Mammary epithelial cell (primary cell): ENCODE measurements at places on chromosomes 7 and 10.
A peak's percentile ranks its signal among the peaks of the same experiment; 100 is the strongest.

GRCh38 chr7:102425639-102426267, 7.6 kb upstream of the ORAI2 start:
- no peak for DNase-seq

DNA sequence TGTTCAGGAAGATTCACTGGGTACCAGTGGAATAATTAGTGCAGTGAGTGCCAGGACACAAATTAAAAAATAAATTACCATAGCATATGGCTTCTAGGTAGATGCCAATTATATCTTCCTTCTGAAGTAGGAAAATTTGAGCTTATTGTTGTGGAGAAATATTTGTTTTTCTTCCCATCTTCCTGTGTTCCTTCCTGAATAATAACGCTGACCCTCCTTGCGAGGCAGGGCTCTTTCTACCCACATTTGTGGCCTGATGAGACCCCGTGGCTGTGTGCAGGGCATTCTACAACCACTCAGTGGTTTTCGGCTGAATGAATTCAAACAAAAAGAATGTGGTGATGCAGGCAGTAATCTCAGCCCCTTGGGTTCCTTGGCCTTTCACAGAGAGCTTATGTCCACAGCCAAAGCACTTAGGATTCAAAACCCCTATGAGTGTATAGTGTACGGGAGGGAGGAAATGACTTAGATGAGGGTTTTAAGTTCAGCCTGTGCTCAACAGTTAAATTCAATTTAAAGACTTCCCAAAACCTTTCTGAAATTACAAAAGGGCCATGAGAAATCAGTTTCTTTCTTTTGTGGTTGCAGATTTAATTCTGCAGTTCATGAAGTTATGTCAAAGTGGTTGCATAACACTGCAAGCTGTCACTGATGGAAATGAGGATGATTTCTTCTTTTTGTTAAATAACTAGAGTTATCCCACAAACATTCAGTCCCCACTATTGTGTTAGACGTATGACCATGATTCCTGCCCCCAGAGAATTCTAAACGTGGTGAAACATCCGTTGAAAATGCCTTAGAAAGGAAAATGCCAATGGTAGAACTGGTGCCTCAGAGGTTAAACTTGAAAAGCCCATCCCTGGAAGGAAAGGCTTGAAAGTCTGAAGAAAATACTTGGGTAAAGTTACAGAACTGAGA, 255.3 kb downstream of the FZD1 start:
- no peak for DNase-seq

DNA sequence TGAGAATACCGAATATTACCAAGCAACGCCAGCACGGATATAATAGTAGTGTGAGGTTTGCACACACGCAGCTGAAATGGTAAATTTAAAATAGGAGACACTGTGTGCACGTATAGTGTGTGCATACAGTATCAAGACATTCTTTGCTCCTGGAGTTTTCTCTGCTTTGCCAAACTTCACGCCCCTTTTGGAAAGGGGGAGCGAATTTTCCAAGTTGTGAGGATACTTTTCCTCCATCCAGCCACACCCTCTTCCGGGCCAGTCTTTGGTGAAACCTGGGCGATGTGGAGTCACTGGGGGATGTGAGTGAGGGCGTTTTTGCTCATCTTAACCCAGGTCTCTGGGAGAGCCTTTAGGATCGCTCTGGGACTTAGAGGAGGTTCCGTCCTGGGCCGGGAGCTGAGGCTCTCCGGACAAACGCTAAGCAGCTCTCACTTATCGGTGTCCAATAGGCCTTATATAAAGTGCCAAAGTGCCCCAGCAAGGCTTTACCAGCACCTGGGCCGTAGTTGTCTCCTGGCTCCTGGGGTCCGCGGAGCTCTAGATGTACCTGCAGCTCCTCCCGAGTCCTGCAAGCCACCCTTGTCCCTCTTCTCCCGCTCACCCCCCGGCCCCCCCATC, 160.0 kb upstream of the MKI67 start:
- DNase-seq: no peak

DNA sequence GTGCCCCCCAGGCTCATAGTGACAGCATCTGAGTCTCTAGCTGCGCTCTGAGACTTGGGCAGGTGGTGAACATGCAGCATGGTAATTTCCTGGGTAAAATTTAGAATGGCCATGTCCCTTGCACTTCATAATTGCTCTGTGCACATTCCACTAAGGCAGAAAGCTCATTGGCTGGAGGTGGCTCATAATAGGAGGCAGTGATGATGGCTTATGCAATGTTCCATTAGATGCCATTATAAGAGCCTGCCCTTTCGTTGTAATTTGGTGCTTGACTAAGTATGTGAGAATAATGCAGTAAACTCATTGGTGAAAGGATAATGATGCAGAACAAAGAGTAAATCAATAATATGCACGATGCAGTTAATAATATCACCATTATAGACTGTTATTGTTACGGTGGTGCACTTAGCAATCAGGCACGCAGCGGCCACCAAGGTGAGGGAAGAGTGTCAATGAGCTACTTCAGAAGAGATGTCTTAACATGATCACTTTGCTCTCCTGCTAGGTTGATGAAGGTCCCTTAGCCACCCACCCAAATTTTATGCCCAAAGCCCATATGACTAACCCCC, 545.9 kb downstream of the KCNMA1 start:
- no peak for DNase-seq

- DNase-seq: peak; percentile 40
These were observed 79.3 kb downstream of the OAT start for GRCh38 chr10:124339119-124340032.

DNA sequence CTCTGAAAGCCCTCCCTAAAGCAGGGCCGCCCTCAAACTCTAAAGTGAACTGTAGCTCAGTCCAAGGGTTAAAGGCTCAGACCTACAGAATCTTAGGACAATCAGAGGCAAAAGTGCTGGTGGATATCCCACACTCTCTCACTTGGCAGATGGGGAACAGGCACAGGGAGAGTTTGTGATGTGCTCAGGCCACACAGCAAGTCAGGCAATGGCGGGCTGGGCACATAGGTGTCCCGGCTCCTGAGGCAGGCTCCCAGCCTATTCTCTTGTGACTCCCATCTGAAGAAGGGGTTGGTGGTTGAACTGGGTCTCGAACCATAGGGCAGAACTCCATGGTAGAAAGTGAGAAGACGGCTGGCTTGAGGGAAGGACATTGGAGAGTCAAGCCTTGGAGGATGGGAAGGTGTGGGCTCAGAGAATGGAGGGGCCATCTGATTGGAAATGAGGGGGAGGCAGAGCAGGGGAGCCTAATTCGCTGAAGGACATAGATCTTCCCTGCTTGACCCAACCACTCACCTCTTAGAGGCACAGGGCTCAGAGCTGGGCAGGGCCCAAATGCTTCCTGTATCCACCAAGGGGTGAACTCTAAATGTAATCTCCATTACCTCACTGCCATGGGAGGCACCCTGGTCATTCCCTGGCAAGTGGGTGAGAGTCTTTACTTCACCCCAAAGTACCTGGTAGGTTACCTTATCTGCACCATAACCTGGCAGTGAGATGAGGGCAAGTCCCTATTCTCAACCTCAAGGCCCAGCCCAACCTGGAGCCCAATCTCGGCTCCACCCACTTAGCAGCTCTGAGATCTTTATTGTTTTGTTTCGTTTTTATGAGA, 4.9 kb upstream of the ZMIZ1 start:
- no peak for DNase-seq

DNA sequence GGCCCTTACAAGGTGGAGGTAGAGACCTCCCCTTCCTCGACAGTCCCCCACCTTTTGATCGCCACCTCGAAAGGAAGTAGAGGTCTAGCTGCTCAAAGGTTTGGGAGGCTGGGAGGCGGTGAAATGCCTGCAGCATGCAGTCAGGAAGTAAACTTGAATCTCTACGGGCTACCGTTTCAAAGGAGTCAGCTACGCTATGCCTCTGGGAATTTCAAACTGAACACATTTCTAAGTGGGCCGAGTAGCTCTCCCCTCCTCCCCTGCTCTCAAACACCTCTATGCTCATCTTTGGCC, 68.0 kb downstream of the CXCL12 start:
- no peak for DNase-seq
